ENCODE measurements at places on chromosomes 6 and 20.

DNA sequence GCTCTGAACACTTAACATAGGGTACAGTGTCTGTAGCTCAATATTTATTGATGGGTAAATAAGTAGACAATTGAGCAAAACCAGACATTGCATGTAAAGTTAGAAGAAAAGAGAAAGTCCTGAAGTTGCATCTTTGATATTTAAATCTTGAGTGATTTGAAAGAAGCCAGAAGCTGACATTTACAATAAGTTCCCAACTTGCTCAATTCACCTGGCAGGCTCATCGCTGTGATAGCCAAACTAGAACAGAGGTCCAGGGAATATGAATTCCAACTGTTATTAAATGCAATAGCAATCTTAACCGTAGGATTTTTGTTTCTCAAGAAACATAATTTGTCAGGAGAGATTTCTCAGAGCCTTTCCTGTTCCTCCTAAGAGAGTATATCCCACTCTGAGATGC, 65.9 kb upstream of the EDN1 start:
- no peak for DNase-seq

- no peak for DNase-seq
Observed at GRCh38 chr6:101509536-101509935, 116.0 kb downstream of the GRIK2 start.

DNA sequence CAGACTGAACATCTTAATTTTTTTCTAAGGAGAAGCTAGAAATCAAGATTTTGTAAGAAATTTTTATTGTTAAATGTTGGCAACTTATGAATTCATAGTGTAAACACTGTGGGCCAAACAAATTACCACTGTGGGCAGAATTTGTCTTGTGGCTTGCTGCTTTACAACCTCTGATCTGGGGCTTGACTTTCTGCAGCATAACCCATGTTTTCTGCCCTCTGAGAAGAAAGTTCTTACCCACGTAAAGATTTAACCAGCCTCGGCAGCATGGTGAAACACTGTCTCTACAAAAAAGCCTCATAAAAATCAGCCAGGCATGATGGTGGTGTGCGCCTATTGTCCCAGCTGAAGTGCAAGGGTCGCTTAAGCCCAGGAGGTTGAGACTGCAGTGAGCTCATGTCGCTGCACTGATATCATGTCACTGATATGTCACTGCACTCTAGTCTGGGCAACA, 12.9 kb downstream of the ITCH start:
- DNase-seq, result no peak

GRCh38 chr6:138559143-138559542, 59.8 kb upstream of the NHSL1 start:
- DNase-seq, result no peak

DNA sequence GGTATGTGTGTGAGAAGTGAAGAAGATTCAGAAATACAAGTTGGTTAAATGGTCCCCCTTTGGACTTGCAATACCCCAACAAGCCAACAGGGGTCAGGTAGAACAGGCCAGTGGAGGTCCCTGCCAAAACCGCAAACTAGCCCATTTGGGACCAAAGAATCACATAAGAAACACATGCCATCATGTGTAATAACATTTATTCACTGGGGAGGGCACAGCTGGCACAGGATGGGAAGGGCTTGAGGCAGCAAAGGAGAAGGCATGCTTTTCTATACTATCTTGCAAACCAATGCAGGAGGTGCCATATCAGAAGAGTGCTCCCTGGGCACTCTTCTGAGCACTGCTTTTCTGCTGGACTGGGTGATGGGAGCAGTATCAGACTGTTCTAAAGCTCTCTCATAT, 116.1 kb upstream of the TRAF3IP2 start:
- peak; percentile 40 for DNase-seq

DNA sequence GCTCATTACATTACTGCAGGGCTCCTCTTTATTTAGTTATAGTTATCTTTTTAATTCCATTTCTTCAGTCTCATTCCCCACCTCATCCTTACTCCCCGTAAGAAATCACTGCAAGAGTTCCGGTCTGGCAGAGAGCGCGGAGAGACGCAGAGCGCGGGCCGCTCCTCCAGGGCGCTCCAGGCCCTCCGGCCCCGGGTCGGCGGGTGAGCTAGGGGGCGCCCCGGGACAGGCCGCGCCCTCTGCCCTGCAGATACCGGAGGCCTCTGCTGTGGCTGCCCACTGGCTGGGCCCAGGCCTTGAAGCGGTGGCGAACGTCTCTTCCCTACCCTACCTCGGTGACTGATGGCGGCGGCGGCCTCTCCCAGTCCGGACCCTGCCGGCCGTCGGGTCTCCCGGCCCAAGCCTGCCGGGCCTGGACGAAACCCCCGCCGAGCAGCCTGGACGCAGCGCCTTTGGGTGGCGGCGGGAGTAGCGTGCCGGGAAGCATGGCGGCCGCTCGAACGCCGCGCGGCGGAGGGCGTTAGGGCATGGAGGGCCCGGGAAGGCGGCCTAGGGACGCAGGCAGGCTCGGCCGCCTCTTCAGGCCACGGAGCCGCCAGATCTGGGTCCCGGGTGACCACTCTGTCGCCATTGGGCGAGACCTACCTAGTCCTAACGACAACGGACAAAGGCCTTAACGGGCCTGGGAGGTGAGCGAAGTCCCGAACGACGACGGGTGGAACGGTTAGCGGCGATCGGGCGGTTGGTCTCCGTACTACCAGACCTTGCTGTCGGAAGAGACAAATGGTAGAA, 16.4 kb upstream of the HMGN4 start:
- DNase-seq, result peak; percentile 81

- DNase-seq, result no peak
Observed at GRCh38 chr20:35263532-35264341, 14.2 kb downstream of the MMP24OS start.

DNA sequence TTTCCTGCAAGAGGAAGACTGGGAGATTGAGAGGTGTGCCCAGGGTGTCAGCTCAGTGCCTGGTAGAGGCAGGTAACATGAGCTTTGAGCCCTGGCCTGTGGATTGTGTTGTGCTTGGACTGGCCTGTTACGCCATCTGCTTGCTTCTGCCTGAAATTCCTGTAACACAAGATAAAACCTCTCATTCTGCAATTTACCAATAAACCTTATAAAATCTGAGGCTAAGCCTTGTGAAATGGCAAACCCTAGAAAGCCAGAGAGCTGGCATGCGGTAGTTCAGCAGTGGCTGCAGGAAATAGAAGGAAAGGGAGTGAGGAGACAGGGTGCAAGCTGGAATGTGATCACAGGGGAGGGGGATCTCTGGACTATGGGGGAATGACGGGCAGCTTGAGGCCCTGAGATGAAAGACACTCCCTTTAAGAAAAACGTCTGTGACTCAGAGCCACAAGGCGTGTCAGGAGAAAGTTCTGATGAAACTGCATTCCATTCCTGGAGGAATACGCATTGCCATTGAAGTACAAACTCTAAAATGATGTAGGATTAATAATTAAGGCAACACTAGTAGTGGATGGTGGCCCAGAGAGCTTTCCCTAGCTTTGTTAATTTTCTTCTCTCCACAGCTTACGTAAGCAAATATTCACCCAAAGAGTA, 26.3 kb upstream of the TFAP2A start:
- no peak for DNase-seq

DNA sequence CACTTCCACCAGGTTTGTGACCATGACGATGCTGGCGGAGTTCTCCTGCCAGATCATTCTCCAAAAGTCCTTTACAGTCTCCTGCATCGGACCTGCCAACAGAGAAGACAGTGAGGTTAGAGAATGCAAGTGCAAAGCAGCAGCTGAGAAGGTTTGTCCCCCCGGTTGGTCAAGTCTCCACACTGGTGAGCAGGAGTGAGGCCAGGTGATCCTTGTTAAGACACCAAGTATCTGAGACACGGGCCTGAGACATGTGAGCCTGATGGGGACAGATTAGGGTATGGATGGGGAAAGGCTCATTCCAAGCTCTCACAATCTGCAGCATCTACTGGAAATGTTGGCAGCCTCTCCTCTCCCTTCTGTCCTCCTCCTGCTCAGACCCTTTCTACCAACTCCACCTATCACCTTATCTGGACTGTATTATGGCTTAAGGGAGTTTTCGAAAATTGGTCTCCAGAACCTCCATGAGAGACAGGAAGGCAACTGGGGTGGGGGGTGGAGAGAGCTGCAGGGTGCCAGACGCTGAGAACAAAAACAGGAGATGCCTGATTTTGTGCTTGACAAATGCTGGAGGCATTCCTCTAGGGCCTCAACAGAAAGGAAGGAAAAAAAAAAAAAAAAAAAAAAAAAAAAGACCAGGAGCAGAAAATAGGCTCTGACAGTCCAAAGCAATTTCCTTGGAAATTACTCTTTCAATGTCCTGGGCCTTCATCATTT, 500.4 kb upstream of the CHD6 start:
- DNase-seq, result no peak

DNA sequence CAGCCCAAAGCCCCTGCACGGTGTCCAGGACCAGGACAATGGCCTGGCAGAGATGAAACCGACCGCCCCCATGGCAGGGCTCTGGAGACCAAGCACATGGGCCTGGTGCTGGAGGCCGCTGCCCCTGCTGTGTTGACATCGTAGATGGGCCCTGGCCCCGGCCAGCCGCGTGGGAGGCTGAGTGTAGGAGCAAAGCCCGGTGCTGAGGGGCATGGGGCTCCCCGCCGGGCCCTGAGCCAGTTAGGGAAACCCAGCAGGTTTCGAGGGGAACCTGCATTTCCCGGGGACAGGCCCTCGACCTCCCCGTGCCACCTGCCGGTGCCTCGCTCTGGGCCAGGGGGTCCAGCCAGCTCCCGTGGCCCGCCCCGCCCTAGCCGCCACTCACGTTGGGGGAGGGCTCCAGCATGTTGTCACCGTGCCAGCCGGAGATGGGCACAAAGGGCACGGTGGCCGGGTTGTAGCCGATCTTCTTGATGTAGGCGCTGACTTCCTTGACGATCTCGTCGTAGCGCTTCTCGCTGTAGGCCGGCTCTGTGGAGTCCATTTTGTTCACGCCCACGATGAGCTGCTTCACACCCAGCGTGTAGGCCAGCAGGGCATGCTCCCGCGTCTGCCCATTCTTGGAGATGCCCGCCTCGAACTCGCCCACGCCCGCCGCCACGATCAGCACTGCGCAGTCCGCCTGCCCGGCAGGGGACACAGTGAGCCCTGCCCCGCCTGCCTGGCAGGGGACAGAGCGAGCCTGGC, 4.3 kb downstream of the EEF1A2 start:
- DNase-seq, result no peak

- DNase-seq, result peak; percentile 57
Observed at GRCh38 chr6:135183532-135184440, 2.7 kb downstream of the MYB start.

GRCh38 chr6:145583753-145584152, 151.6 kb downstream of the EPM2A start:
- no peak for DNase-seq

DNA sequence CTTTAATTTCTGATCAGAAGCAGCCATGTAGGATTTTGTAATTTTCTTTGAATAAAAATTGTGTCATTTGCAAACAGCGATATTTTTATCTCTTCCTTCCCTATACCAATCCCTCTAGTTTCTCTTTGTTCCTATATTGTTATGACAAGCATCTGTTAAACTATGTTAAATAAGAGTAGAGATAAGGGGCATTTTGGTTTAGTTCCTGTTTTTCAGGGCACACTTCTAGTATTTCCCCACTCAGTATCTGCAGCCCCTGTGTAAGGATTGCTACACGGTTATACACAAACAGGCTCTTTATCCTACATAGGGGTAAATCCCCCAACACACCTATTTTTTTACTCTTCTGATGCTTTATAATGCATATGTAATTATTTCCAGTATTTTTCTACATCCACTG, 42.1 kb downstream of the TRERF1 start:
- DNase-seq, result no peak
